Motor neuron (in vitro differentiated cells): ENCODE measurements at places on chromosomes 1 and 21.

DNA sequence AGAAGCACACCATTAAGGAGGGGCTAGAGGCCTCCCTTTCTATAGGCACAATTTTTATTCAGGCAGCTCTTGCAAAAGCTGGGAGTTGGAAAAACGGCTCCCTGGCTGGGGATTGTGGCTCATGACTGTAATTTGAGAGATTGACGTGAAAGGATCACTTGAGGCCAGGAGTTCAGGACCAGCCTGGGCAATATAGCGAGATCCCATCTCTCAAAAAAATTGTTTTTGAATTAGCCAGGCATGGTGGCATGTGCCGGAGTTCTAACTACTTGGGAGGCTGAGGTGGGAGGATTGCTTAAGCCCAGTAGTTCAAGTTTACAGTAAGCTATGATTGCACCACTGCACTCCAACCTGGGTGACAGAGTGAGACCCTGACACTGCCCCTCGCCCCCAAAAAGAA lies 23.9 kb upstream of the NRDC start:
- no peak for ATAC-seq

GRCh38 chr1:30411206-30411605 lies 312.2 kb downstream of the MATN1 start:
- ATAC-seq = no peak

DNA sequence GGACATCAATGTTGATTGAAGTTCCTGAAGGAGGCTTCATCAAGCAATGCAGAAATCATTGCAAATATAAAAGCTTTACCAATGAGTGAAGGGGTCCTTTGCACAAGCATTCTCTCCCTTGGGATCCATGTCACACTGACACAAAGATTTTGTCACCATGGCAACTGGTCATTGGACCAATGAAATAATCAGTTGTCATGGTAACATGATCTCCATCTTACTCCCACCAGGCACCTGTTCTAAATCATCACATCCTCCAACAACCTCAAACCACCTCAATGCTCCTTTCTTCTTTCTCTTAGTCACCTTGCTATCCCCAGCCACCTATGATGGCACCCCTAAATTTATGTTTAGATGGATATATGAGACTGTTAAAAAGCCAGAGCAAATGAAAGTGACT lies 13.5 kb upstream of the FOXJ3 start:
- ATAC-seq = no peak

GRCh38 chr1:189681252-189681919 lies 796.3 kb downstream of the BRINP3 start:
- no peak for ATAC-seq

DNA sequence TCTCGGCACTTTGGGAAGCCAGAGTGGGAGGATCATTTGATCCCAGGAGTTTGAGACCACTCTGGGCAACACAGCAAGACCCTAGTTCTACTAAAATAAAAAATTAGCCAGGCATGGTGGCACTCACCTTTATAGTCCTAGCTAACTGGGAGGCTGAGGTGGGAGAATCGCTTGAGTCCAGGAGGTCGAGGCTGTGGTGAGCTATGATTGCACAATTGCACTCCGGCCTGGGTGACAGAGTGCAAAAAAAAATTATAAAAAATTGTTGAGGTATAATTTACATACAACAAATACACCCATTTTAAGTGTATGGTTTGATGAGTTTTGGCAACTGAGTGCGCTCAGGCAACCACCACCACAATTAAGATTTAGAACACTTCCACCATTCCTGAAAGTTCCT lies 108.5 kb upstream of the GADD45A start:
- ATAC-seq = no peak

- no peak for ATAC-seq
Measured at GRCh38 chr1:188240772-188241406, 1412.1 kb downstream of the PLA2G4A start.

- no peak for ATAC-seq
Measured at GRCh38 chr1:177891809-177892208, 78.0 kb downstream of the SEC16B start.

GRCh38 chr1:82836973-82837680 lies 1036.4 kb downstream of the ADGRL2 start:
- ATAC-seq = peak; percentile 58

- no peak for ATAC-seq
Measured at GRCh38 chr1:157119008-157119407, 19.2 kb downstream of the ETV3 start.

GRCh38 chr21:42022906-42023305 lies 12.7 kb upstream of the ZBTB21 start:
- no peak for ATAC-seq

DNA sequence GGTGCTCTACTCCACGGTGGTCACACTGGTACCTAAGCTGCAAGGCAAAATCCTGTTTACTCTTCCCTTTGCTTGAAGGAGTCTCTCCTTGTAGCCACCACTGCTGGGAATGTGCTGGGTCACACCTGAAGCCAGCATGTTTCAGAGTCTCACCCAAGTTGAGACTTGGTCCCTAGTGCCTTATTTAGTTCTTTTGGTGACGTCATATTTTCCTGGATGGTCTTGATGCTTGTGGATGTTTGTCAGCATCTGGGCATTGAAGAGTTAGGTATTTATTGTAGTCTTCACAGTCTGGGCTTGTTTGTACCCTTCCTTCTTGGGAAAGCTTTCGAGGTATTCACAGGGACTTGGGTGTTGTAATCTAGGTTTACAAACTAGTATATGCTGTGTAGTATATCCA lies 5.6 kb upstream of the MTARC2 start:
- ATAC-seq = no peak

DNA sequence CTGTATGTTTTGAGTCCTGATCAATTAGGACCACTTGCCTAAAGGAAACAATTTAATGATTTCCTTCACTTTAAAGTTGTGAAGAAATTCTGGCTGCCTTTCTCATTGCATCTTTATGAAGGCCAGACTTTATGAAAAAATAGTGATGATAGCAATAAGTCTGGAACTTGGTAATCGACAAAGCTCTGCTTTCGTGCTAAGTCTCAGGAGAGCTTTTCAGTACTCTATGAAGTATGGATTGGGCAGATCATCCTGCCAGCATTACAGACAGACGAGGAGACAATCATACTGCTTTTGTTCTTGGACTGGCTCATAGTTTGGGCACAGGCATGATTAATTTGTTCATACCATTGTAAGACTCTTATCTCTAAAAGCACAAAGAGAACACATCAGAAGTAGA lies 45.5 kb upstream of the KCNJ15 start:
- no peak for ATAC-seq

GRCh38 chr1:56301791-56302190 lies 277.6 kb downstream of the PLPP3 start:
- ATAC-seq = no peak

DNA sequence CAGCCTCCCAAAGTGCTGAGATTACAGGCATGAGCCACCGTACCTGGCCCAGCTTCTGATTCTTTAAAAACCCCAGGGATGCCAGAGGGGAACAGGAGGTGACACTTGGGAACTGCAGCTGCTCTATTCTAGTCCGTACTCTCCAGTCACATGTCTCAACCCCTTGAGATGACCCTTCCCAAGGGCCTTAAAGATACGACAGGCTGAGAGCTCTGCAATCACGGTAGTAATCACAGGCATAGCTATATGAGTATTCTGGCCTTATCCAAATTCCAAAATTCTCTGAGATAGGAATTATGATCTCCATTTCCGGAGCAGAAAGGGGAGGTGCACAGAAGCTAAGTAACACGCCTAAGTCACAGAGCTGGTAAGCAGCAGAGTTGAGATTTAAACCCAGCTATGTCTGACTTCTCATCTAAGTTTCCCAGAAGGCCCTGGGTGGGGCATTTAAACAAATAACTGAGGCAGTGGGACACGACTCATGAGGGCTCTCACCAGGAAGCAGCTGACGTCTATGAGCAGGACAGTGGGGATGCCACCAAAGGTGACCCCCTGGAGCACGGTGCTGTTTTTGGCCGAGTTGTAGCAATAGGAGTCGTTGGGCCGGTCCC lies 5.2 kb downstream of the TMEM63A start:
- no peak for ATAC-seq

GRCh38 chr1:232715154-232715553 lies 85.2 kb upstream of the SIPA1L2 start:
- ATAC-seq = no peak

DNA sequence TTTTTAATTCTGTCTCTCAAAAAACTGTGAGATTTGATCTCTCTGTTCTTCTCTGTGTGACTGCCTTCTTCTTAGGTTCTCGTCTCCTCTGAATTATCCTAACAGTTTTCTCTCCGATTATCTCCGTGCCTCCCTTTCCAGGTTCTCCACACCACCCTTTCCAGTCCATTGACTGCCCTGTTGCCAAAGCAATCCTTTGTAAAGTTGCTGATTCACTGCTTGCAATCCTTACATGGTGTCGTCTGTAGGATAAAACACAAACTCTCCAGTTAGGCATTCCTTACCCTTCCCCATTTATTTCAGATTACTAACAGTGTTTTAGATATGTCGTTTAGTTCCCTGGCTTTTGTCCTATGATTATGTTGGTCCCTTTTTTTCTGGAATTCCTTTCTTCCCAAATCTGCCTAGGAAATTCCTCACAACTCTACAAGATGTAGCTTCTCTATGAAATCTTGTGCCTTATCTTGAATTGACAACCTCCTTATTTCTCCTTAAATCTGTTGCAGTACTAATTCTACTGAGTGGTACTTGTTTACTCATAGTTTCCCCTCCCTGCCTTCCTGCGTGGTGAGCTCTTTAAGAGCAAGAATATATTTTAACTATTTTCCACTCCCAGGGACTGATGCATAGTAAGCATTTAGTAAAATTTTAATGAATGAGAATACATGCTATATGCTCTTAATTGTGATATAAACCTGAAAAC lies 22.3 kb downstream of the RCOR3 start:
- ATAC-seq = no peak

DNA sequence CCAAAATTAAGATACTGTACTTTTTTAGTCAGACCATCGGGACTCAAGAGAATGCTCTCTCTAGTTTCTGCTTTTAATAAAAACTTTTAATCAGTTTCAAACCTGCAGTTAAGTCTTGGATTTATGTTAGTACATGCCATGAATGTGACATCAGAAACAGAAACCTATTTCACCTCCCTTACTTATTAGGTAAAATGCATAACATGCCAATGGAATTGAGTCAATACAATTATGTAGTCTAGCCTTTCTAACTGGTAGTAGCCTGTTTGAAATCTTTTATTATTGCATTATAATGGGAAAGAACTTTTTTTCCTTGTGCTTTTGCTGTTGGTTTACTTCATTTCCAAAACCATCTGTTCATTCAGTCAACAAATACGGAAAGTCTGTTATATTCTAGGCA lies 4.8 kb downstream of the PHACTR4 start:
- no peak for ATAC-seq

- ATAC-seq = no peak
Measured at GRCh38 chr1:80882553-80882952, 918.2 kb upstream of the ADGRL2 start.

GRCh38 chr1:26531651-26532131 lies 2.1 kb downstream of the RPS6KA1 start:
- no peak for ATAC-seq
